Activated gamma-delta T cell treated with Interleukin-2 at 50 U/mL for 16 hours (primary cell): ENCODE measurements at places on chromosomes 6 and 20.
A peak's percentile ranks its signal among the peaks of the same experiment; 100 is the strongest.

- no peak for DNase-seq
These were observed 910 bp upstream of the ADTRP start for GRCh38 chr6:11779329-11780096.

- no peak for DNase-seq
These were observed 35.3 kb upstream of the LAMA2 start for GRCh38 chr6:128847431-128848210.

- no peak for DNase-seq
These were observed 179.4 kb downstream of the NRN1 start for GRCh38 chr6:5827056-5827904.

DNA sequence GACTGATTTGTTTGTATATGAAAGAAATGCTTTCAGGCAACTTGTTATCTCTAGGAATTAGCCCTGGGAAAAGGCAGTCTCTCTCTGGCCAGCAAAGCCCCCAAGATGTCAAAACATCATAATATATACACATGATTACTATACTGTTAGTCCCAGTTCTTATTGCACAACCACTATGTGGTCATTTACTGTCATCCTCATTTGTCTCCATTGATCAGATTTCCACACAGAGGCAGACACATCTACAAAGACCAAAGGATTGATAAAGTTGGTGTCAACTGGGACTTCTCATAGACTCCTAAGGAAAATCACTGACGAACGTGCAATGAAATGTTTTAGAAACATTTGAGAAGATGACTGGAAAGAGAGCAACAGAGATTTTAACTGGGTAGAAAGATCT, 71.9 kb upstream of the POPDC3 start:
- DNase-seq: no peak

DNA sequence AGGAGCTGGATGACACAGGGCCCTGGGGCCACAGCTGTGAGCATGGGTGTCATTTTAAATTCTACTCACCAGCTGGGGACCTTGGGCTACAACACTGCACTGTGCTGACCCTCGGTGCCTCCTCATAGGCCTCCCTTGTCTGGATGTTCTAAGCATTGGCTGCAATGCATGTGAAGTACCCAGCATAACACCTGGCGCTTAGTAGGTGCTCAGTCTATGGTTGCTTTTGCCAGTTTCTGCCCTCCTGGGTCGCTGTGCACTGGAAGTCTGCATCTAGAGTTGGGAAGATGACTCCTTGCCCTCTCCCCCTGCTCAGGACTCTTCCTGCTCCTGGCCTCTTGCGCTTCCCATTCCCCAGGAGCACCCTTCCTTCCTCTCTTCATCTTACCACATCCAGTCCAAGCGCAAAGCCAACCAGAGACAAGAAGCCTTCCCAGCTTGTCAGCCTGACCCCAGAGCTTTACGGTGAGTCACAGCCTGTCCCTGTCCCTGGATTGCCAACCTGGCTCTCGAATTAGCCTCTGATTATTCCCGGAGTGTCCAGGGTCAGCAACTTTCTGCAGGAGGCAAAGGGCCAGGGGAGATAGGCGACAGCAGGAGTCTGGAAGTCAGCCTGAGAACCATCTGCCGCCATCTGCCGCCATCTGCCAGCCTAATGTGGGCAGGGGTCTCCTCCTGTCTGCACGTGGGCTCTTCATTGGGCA, 8.8 kb downstream of the SLC13A3 start:
- no peak for DNase-seq

DNA sequence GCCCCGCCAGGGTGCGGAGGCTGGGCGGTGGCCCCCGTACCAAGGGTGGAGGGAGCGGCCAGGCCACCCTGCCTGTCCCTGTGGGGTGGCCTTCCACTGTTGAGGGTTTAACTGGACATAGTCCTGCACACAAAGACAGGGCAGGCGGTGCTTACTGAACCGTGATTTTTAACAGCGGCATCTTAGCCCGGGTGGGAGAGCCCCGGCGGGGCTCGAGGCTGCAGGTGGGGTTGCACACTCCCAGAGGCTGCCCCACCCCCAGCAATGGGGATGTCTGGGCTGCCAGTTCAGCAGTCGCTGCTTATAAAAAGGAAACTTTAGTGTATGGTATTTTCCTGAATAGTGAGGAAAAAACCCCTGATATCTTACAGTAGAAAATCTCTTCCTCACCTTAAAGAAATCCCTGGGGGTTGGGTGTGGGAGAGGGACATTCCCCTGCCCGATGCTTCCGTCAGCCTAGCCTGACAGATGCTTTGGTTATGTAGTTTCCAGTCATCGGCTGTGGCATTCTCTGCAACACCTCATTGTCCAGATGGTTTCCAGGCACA, 79.4 kb downstream of the IRF4 start:
- no peak for DNase-seq

GRCh38 chr6:34597605-34598353, 41.6 kb upstream of the SPDEF start:
- DNase-seq: no peak

DNA sequence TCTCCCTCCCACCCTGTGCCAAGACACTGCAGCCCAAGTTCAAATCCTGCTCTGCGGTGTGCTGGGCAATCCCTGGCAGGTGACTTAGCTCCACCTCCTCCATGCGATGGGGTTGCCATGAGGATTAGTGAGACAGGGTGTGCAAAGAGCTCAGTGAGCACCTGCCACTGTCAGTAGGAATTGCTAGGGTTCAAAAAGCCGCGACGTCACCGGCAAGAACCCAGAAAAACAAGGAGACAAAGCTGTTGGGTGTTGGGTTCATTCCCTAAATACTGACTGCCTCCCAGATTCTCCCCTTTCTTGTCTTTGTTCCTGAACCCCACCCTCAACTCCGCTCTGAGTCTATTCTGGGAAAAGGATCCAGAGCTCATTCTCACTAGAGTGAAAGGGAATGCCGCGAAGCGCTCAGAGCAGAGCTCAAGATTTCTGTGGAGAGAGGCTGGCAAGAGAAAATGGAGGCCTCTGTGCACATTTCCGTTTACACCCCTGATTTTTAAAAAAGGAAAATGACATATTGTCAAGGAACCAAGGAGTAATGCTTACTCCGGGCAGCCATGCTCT, 13.3 kb downstream of the PMEPA1 start:
- no peak for DNase-seq

DNA sequence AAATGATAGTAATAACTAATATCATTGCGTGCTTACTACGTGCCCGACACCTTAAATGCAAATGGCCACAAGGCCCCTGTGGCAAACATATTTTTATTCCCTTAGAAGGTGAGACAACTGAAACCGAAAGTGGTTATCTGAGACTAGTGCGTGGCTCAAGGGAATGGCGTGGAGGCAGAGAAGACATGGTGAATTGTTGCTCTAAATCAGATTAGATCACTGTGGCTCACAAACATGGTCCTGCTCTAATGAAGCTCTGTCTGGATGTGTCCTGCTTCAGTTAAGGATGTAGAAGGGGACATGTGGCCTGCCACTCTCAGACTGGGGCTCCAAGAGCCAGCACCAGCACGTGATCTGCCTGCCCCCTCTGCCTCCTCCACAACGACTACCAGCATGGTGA, 124.2 kb upstream of the GMDS start:
- DNase-seq: no peak

GRCh38 chr6:141483598-141484061, 649.1 kb upstream of the GJE1 start:
- DNase-seq: peak; percentile 48

DNA sequence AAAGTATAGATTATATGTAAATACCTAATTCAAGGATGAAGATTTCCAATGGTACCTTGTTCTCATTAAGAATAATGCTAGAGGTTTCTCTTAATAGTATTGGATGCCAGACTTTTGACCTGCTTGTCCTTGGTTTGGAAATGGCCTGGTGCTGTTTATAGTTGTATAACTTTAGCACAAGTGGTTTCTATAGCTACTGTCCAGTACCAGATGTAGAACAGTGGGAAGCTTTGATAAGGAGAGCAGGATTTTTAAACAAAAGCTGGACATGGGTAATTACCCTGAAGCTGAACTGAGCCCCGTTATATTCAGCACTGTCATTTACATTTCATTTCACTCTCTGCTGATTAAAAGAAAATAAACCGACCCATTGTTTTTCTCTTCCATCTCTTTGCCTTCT, 43.7 kb downstream of the TRMT11 start:
- DNase-seq: no peak

DNA sequence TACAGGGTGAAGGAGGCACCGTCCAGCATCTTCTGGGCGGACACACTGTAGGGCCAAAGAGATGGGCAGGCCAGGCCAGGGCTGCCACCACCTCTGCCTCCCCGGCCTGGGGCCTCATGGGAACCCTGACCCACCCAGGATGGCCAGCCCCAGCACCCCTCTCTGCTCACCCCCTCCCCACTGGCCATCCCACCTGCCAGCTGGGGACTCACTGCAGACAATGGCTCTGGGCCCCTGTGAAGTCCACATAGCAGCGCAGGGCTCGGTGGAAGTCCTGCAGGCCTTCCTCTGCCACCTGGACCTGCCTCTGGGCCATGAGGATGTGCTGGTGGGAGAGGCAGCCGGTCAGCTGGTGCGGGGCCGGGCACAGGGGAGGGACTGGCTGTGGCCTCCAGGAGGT, 3.6 kb upstream of the C20orf144 start:
- DNase-seq: no peak

- no peak for DNase-seq
These were observed 219.2 kb upstream of the GMDS start for GRCh38 chr6:2464641-2465040.

DNA sequence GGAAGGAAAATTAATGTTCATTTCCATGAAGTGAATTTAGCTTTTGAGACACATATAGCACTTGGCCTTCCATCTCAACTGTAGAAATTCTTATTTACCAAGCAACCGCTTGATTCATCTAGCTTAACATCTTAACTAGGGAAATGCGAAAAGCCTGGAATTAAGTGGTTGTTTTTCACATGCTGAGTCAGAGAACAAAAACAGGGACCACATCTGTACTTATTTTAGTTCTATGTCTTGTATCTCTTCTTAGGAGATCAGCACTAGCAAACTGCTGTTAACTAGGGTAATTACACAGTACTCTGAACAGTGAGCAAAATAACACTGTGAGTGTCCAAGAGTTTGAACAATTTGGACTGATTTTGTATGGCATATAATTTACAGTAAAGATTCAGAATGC, 590.9 kb upstream of the NRSN1 start:
- no peak for DNase-seq

- no peak for DNase-seq
These were observed 24.4 kb downstream of the SIRPD start for GRCh38 chr20:1533059-1533458.

GRCh38 chr20:13017235-13017634, 8.5 kb downstream of the SPTLC3 start:
- DNase-seq: no peak

DNA sequence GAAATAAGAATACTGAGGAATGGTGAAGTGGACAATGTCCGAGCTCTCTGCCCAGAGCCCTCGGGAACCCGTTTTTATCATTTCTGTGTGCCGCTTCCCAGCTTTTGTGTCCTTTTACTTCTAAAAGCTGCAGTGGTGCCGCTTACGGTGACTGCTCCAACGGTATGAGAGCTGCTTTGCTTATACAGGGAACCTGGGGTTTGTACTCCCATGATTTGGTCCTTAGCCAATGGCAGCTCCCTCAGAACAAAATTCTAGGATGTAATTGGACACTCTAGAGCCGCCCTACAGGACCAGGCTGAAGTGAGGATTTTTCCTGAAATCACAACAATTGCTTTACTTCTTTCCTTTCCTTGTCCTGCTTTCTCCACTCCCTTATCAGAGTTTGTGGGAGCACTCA, 24.2 kb upstream of the PCSK2 start:
- no peak for DNase-seq

GRCh38 chr6:138310294-138310693, 67.4 kb upstream of the SMIM28 start:
- DNase-seq: no peak

DNA sequence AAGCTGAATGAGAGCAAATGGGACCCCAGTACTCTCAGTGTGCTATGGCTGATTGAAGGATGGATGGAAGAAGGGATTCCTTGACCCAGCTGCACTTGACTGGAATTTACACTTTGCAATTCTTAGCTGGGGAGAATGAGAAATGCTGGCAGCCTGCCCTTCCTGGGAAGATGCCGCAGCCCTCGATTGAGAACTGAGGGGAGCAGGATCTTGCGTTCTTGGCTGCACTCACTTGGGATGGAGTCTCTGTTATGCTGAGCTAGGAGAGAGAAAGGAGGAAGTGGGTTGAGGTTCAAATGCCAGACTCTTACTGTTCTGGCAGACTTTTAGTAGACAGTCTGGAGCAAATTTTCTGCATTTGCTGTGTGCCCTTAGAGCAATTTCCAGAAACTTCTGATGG, 221.2 kb downstream of the FNDC1 start:
- DNase-seq: no peak

GRCh38 chr20:6180531-6180930, 57.7 kb upstream of the FERMT1 start:
- DNase-seq: no peak

- DNase-seq: no peak
These were observed 45.1 kb downstream of the GABRR2 start for GRCh38 chr6:89269981-89270380.

DNA sequence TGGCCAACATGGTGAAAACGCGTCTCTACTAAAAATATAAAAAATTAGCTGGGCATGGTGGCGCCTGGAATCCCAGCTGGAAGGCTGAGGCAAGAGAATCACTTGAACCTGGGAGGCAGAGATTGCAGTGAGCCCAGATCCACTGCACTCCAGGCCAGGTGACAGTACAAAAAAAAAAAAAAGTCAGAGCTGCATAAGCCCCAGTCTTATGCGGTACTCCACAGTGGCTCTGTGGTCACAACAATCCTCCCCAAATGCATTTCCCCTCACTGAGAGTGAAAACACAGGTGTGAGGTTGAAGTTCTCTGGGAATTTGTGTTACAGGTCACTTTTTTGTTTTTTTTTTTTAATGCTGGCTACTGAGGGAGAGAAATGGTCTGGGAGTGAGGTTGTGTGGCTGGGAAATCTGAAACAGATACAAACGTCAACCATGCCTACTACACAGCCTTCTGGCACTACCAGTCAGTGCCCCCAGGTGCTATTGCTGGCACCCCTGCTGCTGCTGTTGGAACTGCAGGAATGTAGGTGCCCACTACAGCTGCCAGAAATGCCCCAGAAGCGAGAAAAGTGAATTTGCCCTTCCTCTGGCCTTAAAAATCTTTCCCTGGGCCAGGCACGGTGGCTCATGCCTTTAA, 5.7 kb downstream of the MRPS26 start:
- no peak for DNase-seq

DNA sequence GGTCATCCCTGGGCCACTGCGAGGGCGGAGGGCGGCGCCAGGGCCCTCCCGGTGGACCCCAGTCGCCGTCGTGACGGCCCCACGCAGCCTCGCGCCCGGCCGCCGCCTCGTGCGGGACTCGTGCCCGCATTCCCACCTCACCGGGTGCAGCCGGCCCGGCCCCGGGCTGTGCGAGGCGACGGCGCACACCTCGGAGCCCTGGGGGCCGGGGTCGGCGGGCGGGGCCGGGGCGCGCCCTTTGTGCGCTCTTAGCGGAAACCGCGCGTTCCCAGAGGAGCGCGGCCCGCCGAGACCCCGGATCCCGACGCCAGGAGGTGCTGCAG, 5.5 kb upstream of the DLL1 start:
- no peak for DNase-seq

- no peak for DNase-seq
These were observed 63.3 kb downstream of the MYLK4 start for GRCh38 chr6:2687456-2687855.

GRCh38 chr6:169981568-169981967, 230.1 kb downstream of the ERMARD start:
- DNase-seq: no peak

- DNase-seq: no peak
These were observed 270.5 kb downstream of the BMP2 start for GRCh38 chr20:7038029-7038428.
